Stimulated activated CD4-positive, alpha-beta T cell treated with anti-CD3 and anti-CD28 coated beads, TNF-alpha, amount 100 ng/mL, for 48 hours (primary cell): ENCODE measurements at places on chromosomes 5 and 9.
A peak's percentile ranks its signal among the peaks of the same experiment; 100 is the strongest.

GRCh38 chr9:87359958-87360601 is 137.6 kb upstream of the DAPK1 start:
- no peak for DNase-seq

- DNase-seq: no peak
Measured at GRCh38 chr9:112659906-112660305, 58.0 kb downstream of the INIP start.

DNA sequence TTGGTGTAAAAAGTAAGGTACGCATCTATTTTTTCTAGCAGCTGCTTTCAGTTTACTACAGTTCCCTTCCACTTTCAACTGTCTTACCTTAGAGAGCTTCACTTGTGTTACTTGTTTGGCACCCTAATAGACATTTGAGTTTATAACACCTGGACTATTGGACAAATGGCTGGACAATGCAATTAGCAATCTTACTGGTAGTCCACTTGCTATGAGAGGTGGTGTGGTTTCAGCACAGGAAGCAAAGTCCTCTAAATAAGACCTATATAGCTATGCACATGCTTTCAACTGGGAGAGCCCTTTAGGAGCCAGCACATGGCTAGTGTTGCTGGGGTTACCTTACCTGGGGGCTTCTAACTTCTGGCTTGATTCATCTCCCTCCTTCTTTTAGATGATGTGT is 119.6 kb upstream of the RANBP3L start:
- no peak for DNase-seq

DNA sequence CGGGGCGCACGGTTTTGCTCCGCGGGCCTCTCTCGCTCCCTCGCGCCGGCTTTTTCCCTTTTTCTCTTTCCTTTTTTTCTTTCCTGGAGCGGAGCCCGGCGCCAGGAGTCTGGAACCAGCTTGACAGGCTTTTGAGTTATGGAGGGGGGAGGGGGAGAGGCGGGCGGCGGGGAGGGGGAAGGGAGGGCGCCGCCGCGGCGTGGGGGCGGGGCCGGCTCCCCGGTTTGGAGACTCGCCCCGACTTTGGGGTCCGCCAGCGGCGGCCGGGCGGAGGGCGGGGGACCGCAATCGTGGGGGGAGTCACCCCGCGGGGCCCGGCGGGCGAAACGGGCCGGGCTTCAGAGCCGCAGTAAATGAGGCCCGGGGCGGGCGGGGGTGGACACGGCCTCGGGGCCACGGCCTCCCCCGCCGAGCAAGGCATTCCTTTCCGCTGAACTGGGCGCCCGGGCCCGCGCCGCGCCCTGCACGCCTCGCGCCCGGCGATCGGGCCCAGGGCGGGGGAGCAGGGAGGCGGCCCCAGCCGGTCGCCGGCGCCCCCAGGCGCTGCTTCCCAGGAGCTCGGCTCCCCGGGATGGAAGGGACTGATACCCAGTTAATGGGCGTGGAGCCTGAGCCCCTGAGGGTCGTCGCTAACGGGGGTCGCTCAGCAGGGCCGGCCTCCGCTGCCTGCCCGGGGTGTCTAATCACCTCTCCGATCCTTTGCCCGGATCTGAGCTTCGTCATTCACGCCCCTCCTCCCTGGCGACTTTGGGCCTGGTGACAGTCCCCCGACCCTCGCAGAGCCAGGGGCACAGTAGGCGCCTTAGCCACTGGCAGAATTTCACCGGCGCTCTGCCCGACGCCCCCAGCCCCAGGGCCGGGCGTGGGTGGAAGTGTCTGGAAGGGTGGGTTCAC is 138.1 kb downstream of the C9orf50 start:
- no peak for DNase-seq

DNA sequence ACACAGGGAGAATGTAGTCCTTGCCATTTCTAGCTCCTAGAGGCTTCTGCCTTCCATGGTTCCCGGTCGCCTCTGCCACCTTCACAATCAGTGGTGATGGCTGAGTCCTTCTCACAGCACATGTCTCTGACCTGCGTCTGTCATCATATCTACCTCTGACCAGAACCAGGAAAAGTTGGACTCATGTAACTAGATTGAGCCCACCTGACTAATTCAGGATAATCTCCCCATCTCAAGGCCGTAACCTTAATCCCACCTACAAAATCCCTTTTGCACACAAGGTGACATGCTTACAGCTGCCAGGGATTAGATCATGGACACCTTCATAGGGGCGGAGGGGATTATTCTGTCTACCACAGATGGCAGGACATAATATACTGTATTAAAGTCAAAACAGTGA is 375.6 kb downstream of the ICE1 start:
- DNase-seq: no peak

DNA sequence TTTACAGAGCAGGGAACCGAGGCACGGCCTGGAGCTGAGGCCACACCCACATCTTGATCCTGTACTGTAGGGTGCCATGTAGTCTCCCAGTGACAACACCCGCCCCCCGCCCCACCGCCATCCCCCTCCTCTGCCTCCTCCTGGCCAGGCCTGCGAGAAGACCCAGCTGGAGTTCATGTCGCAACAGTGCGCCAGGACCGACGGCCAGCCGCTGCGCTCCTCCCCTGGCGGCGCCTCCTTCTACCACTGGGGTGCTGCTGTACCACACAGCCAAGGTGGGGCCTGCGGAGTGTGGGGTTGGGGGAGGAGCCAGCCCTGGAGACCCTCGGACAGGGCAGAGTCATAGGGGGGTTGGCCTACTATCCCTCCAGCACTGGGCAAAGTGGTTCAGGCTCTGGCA is 14.5 kb downstream of the ADAMTS13 start:
- no peak for DNase-seq

DNA sequence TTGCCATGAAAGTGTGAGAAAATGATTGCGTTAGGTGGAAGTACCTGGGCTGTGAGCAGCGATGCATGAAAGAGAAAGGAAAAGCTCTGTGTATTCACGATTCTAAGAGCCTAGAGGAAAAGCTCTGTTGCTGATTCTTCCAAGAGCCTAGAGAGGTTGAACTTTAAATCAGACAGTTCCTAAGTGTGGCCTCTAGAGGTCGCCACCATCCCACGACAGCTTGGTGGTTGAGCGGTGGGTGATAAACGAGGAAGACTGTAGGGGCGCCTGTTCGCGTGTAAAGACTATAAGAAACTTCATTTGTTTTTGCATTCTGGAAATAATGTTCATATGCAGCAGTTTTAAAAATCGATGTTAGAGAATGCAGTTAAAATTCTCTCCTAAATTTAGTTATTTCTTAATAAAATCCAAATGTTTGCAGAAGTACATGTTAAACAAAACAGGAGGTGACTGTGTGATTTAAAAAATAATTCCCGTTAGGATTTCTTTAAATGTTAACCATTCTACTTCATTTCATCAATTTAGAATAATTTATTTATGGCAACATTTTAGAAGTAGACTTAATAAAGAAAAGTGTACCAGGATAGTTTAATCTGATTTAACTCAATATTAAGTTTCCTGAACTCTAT is 107.7 kb downstream of the TENT4A start:
- peak; percentile 36 for DNase-seq

GRCh38 chr5:149749481-149750365 is 19.6 kb downstream of the PPARGC1B start:
- no peak for DNase-seq

DNA sequence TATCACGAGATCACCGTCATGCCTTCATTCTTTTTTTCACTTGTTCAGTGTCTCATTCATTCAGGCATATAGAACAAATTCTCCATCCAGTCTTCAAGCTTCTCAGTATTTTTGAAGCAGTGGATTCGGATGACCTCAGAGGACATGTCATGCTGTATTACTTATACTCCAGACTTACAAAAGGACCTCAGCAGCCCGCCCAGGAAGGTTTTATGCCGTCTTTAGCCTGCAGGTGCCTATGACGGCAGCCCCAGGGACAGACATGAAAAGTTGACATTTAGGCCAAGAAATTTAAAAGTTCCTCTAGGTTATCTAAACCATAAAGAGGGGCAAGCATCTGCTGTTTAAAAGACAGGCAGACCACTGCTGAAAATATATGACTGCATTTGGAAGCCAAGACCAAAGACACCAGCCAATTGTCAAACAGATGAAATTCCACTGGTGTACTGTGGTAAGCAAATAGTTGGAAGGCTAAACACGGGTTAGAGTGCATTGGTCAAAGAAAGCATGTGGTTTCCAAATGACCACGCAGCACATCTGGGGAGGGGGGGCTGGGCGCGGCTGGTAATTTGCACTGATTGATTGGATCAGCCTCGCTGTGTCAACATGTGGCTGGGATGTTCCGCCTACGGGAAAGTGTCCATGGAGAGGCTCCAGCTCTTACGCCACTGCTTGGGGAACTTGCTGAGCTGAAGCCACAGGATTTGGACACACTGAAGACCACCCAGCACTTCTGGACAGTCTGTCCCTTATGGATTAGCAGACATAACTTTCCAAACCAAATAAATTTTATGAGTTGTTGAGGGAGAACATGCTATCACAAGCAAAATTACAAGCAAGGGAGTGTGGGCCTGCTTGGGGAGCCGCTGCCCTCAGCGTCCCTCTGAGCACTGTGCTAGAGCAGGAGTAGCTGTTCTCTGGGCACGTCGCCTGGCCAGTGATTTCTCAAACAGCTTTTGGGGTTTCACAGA is 173.6 kb downstream of the FANCC start:
- DNase-seq: no peak

- DNase-seq: no peak
Measured at GRCh38 chr5:120872297-120872696, 408.2 kb downstream of the PRR16 start.

DNA sequence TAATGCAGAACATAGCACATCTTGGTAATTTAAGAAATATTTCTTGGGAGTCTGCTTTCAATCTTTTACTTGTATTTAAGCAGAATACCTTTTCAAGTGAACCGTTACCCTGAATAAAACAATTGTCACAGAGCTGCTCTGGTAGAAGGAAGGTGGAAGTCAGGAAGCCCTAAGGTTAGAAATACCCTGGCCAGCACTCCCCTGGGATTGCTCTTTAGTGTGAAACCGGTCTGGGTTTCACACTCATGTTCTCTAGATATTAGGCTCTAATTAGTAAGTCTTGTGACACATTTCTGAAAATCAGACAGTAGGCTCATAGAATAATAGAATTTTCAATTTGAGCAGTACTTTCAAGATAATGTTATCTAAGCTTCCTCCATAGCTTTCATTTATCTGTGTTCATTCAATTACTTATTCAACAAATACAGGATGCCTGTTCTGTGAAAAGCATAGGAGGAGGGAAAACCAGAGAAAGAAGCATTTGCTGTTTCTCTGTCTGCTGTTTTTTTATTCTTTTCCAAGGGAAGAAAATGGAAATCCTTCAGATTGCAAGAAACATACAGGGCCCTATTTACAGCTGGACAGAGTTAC is 825.5 kb downstream of the TLR4 start:
- DNase-seq: no peak

GRCh38 chr9:7081065-7081600 is 323.4 kb downstream of the KDM4C start:
- no peak for DNase-seq

- DNase-seq: no peak
Measured at GRCh38 chr5:124677374-124678351, 68.8 kb downstream of the ZNF608 start.

DNA sequence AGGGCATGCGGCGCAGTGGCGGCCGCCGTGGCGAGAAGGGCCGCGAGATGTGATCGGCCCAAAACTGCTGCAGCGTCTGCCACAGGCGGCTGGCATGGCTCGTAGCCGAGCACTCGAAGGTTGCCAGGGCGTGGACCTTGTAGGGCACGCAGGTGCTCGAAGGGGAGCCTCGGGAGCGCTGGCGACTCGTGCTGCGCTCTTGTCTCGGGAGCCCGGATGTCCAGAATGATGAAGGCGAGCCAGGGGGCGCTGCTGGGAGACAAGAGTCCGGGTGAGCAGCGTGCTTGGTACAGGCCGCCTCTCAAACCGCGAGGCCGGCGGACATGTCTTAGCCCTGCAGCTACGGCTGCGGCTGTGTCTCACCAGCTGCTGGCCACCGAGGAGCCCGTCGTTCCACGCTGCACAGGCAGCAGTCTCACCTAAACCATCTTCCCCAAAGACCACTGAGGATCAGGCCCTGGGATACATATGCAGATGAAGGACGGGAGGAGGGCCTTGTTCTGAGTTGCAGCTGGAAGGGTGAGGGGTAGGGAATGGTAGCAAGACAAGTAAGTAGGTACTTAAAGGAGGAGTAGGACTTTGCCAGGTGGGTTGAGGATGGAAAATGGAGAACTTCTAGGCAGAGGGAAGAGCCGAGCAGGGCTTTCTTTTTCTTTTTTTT is 1.7 kb downstream of the CBY3 start:
- DNase-seq: peak; percentile 67

DNA sequence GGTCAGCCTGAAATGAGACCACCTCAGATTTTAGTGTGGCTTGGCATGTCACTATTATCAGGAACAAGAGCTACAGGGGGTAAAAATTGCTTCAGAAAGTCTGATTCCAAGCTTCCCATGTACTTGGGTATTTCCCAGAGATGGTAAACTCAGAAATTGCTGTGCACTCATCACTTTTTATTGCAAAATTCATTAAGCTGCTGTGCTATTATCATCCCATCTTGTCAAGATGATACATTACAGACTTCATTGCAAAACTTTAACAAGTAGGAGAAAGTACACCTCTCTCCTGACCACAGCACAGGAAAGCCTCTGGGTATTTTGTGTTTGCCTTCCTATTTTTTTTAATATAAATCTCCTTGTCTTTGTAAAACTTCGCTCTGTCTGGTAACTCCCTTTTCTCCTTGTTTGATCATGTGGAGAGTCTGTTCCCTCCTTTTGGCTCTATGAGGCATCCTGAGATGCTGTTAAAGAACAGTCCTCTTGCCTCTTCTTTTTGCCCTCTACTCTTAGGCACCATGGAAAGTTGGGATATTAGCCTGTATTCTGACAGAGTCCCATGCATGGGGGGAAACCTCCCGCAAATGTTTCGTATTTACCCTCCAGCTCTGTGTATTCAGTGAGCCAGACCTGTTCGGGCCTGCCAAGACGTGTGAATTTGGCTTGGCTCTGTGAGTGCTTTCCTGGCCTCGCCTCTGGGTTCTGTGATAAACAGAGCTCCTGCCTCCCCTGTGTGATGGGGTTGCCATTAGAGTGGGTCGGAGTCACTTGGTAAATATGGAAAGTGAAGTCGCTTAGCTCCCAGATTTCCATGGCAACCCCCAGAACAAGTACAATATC is 260.7 kb downstream of the NR3C1 start:
- DNase-seq: no peak

- no peak for DNase-seq
Measured at GRCh38 chr5:40166802-40167201, 512.9 kb upstream of the PTGER4 start.

- no peak for DNase-seq
Measured at GRCh38 chr9:133937120-133937519, 55.0 kb downstream of the VAV2 start.

- no peak for DNase-seq
Measured at GRCh38 chr5:60339691-60340201, 360.2 kb downstream of the DEPDC1B start.

DNA sequence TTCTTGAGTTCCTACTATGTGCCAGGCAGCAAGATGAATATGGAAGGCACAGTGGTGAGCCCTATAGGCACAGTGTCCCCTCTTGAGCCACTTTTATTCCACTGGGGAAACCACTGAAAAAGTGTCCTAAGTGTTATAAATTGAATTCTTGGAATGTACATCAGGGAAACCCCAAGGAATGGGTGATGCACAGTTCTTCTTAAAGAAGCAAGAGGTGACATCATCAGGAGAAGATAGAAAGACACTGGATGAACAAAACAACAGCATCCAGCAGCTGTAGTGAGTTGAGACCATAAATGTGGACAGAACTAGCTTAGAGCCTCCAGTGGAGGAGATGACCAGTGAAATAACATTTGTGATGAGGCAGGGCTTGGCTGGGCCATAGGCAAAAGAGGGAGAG is 199.2 kb upstream of the ANKRD55 start:
- DNase-seq: no peak

- DNase-seq: no peak
Measured at GRCh38 chr5:157459715-157460599, at the start of gene NIPAL4. Gene NIPAL4 (plus strand): TSS chr5:157460213. CDS start chr5:157460321, 108 bp downstream.

- DNase-seq: no peak
Measured at GRCh38 chr9:99811172-99811571, 10.5 kb upstream of the NR4A3 start.
